ENCODE measurements at places on chromosomes 3 and 15.
A peak's percentile ranks its signal among the peaks of the same experiment; 100 is the strongest.

DNA sequence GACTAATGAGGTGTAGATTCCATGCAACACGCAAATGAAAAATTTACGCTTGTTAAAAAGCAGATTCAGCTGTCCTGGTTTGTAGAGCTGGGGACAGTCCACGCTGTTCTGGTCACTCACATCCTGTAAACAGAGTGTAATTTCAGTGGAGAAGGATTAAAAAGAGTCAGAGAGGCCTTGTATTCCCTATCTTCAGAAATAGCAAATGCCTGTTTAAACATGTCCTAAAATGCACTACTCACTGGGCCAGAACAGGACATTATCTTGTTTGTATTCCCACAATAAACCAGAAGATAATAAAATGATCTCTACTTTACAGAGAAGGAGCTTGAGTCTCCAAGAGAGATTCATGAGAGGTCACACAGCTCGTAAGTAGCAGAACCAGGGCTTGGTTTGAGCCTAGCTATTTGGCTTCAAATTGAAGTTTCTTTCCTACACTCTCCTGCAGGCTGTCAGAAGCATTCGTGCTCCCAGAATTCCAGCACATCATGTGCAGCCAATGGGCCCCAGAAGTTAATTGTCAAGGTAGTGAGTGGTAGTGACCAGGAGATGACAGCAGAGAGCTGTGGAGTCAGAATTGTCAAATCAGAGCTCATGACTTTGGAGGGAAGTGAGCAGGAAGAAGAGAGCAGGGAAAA is 242.5 kb downstream of the ATP8B4 start:
- H3K4me3 ChIP-seq, result no peak overlapping the region
- H3K27me3 ChIP-seq, result no peaks in the 10 kb centered on the region
- no peaks in the 10 kb centered on the region for H3K36me3 ChIP-seq
- no peaks in the 10 kb centered on the region for H3K4me1 ChIP-seq

- peaks cover 33% of the 10 kb centered on the region for H3K27me3 ChIP-seq
- H3K27ac ChIP-seq, result no peak overlapping the region
- no peak overlapping the region for H3K4me3 ChIP-seq
- DNase-seq, result no peak
Measured at GRCh38 chr3:37523361-37523760, 338.3 kb upstream of the CTDSPL start.

DNA sequence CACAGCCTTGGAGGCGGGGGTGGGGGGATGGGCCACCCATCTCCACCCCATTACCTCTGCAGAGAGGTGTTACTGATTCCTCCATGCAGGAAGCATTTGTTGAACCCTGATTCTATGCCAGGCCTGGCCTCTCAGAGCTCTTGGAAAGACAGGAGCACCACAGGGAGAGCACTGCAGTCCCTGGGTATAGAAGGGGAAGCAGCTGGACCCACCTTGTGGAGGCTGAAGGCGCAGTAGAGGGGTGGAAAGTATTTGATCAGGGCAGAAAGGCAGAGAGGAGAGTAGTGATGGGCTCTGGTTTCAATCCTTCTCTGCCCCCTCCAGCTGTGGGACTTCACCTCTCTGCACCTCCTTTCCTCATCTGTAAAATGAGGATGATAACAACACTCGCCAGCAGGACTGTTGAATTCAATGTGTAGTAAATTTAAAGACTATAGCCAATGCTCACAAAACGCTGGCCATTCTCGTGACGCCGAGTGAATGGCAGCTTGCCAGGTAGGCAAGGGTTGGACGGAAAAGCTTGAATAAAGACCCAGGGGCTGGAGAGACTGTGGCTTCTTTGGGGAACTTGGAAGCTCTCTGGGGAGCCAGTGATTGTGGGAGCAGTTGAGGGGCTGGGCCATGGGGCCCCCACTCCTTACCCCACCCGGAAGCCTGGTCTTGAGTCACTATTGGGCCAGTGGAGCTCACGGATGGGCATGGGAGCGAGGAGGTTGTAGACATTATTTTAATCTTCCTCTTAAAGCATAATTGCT is 8.0 kb upstream of the CCDC33 start:
- H3K4me1 ChIP-seq, result no peaks in the 10 kb centered on the region
- no peak overlapping the region for H3K27ac ChIP-seq
- H3K36me3 ChIP-seq, result no peaks in the 10 kb centered on the region

DNA sequence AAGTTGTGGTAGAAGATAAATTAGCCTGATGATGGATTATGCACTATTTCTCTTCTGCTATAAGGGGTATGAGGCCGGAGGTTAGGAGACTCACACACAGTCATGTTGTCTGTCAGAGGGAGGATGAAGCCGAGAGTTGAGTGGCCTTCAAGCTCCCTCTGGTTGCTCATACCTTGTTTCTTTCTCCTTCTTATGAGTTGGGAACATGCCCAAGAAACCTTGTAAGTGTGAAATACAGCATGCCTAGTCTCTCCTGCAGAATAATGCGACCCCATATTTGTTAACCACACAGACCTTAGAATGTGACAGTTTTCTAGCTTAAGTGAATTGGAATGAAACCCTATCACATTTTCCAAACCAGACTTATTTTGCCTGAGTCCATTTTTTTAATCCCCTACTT is 366.7 kb downstream of the PTPRG start:
- no peak for DNase-seq
- no peaks in the 10 kb centered on the region for H3K27me3 ChIP-seq
- H3K36me3 ChIP-seq, result no peaks in the 10 kb centered on the region
- peak overlapping the region; percentile 58 for H3K27ac ChIP-seq

DNA sequence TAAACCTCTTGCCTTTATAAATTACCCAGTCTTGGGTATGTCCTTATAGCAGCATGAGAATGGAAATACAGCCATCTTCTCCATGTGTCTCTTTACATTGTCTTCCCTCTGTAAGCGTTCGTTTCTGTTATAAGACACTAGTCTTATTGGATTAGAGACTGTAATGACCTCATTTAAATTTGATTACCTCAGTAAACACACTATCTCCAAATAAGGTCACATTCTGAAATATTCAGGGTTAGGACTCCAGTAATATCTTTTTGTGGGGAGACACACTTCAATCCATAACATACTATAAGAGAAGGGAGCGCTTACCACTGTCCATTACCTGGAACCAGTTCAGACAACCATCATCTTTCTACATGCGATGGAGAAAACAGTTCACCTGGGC is 34.3 kb upstream of the CD47 start:
- H3K4me1 ChIP-seq, result peaks cover 47% of the 10 kb centered on the region
- no peaks in the 10 kb centered on the region for H3K36me3 ChIP-seq
- no peak overlapping the region for H3K4me3 ChIP-seq
- H3K27me3 ChIP-seq, result no peaks in the 10 kb centered on the region
- H3K27ac ChIP-seq, result peak overlapping the region; percentile 98

DNA sequence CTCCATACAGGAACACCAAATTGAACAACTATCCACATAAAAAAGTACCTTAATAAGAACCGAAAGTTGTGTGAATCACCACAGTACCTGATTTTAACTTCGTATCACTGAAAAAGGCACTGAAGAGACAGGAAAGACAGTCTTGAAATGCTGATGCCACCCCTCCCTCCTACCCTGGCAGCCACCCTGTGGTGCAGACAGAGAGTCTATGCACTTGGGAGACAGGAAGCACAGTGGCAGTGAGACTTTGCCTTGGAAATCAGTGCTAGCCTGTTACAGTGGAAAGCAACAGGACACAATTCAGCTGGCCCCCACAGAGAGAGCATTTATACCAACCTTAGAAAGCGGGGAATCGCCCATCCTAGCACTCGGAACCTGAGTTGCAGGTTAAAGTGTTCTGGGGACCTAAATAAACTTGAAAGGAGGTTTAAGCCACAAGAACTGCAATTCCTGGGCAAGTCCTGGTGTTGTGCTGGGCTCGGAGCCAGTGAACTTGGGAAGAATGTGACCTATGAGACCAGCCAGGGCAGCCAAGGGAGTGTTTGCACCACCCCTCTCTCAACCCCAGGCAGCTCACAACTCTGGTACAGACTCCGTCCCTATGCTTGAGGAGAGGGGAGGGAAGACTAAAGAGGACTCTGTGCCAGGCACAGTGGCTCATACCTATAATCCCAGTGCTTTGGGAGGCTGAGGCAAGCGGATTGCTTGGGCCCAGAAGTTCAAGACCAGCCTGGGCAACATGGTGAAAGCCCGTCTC is 240.1 kb downstream of the ISL2 start:
- DNase-seq, result no peak
- H3K36me3 ChIP-seq, result no peaks in the 10 kb centered on the region
- no peak overlapping the region for H3K4me3 ChIP-seq
- H3K27ac ChIP-seq, result no peak overlapping the region
- no peaks in the 10 kb centered on the region for H3K4me1 ChIP-seq

GRCh38 chr3:129119365-129120100 is 2.1 kb downstream of the RAB43 start:
- H3K4me1 ChIP-seq, result peaks cover 52% of the 10 kb centered on the region
- peak; percentile 21 for DNase-seq
- peaks cover 23% of the 10 kb centered on the region for H3K36me3 ChIP-seq
- H3K27ac ChIP-seq, result peak overlapping the region; percentile 99

DNA sequence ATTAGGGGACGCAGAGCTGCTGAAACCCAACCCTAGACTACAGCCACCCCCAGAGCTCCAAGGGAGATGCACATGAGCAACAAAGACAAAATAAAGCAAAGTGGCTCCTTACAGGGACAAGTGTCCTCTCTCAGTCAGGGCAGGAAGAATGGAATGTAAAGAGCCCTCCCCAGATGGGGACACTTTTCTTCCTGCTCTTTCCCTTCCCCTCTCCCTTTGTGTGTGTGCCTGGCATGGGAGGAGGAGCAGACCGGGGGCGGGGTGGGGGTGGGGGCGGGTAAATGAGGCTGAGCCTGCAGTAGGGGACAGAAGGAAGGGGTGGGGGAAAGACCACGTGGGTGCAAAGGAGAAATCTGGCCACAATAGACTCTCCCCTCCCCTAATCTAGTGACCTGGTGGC is 37.4 kb downstream of the ACAA1 start:
- H3K27ac ChIP-seq, result no peak overlapping the region
- H3K4me3 ChIP-seq, result no peak overlapping the region
- no peak for DNase-seq

DNA sequence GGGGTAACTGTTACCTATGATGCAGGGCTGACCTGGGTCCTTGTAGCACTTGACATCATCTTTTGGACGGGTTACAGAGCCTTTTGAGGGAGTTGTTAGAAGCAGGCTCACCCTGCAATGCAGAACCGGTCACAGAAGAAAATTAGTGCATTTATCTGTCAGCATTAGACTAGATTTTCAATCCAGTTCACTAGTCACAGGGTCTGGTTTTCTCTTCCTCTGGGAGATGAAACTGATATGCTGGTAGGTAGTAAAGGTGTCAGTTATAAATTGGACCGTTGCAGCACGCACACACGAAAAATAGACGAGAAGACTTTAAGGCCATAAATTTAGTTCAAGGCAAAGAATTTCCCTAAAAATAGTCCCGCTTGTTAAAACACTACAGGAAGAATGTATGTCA is 532.3 kb upstream of the ATP11B start:
- no peaks in the 10 kb centered on the region for H3K4me1 ChIP-seq
- no peak overlapping the region for H3K27ac ChIP-seq
- no peak overlapping the region for H3K4me3 ChIP-seq
- no peaks in the 10 kb centered on the region for H3K27me3 ChIP-seq
- DNase-seq, result no peak
- H3K36me3 ChIP-seq, result no peaks in the 10 kb centered on the region

DNA sequence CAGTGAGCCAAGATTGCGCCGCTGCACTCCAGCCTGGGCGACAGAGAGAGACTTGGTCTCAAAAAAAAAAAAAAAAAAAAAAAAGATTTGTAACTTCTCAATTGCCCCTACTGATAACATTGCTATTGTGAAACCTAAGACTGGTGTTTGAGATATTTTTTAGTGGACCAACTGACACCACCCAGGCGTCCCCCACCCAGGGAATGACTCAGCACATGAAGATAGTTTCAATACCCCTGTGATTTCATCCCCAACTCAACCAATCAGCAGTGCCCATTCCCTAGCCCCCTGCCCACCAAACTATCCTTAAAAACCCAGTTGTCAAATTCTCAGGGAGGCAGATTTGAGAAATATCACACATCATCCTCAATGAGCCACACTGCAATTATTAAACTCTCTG is 76.9 kb downstream of the TTBK2 start:
- H3K36me3 ChIP-seq, result peaks cover 14% of the 10 kb centered on the region
- H3K27me3 ChIP-seq, result no peaks in the 10 kb centered on the region
- H3K4me3 ChIP-seq, result no peak overlapping the region
- DNase-seq, result no peak
- no peaks in the 10 kb centered on the region for H3K4me1 ChIP-seq
- no peak overlapping the region for H3K27ac ChIP-seq

GRCh38 chr3:66494959-66495667 is 5.7 kb downstream of the LRIG1 start:
- no peak for DNase-seq
- H3K4me3 ChIP-seq, result no peak overlapping the region
- H3K27me3 ChIP-seq, result no peaks in the 10 kb centered on the region
- H3K27ac ChIP-seq, result peak overlapping the region; percentile 50
- peaks cover 99% of the 10 kb centered on the region for H3K4me1 ChIP-seq

GRCh38 chr3:73498764-73499622 is 125.7 kb downstream of the PDZRN3 start:
- no peak overlapping the region for H3K27ac ChIP-seq
- H3K36me3 ChIP-seq, result no peaks in the 10 kb centered on the region
- no peaks in the 10 kb centered on the region for H3K4me1 ChIP-seq
- DNase-seq, result no peak
- no peak overlapping the region for H3K4me3 ChIP-seq
- peaks cover 8% of the 10 kb centered on the region for H3K27me3 ChIP-seq

DNA sequence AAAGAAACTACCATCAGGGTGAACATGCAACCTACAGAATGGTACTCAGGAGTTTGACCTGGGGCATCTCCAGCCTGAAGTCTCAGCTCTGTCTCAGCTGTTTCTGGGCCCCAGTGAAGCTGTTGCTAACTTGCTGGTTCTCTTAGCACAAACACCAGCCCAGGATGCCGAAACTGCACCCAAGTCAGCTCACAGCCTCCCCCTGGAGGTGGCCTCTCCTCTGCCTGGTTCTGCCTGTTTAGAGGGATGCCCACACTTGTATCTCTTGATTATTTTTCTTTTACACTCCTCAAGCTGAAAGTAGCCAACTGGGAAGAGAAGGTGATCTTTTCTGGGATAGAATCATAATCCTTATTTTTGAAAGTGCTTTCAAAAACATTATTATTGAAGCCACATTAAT is 289.0 kb upstream of the RASGRP1 start:
- H3K4me1 ChIP-seq, result no peaks in the 10 kb centered on the region
- peak; percentile 7 for DNase-seq
- no peak overlapping the region for H3K27ac ChIP-seq
- H3K36me3 ChIP-seq, result no peaks in the 10 kb centered on the region

DNA sequence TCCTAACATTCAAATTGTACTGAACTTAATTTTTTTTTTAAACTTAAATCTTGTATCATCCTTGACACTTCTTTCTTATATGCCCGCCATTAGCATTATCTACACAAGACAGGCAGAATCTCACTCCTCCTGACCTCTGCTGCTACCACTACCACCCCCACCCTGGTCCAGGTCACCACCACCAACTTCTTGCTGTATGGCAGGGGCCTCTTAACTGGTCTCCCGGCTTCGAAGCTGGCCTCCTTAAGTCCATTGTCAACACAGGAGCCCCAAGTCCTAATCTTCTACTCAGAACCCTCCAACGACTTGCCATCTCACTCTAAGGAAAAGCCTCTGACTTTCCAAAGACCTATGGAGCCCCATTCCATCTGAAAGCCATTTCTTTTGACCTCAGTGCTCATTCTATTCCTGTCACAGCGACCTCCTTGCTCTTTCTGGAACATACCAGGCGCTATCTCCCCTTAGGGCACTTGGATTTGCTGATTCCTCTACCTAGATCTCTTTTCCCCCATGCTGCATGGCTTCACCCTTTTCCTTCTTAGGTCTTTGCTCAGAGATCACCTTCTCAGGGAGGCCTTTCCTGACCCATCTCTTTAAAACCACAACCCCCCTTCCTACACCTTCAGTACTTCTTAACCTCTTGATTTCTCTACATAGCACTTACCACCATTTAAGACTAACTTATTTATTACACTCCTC is 2.6 kb downstream of the PRC1 start:
- peaks cover 41% of the 10 kb centered on the region for H3K4me1 ChIP-seq
- no peak for DNase-seq
- H3K4me3 ChIP-seq, result peak overlapping the region; percentile 39
- H3K27me3 ChIP-seq, result no peaks in the 10 kb centered on the region

All from DND-41 (cell line).